Glutamatergic neuron (in vitro differentiated cells): ENCODE measurements at places on chromosomes 11 and 22. TPM values are rescaled to one million over a fixed set of nuclear protein-coding genes. Genes with fewer than 3 reads are reported as not detected.

GRCh38 chr11:911031-911889, 650 bp upstream of the CHID1 start:
- peak; percentile 68 for DNase-seq

- DNase-seq: no peak
Observed at GRCh38 chr11:69141742-69142141, 14.0 kb upstream of the SMIM38 start.

MPEG1 gene
- not detected for total RNA-seq

GAL3ST3 gene
- total RNA-seq: 2.4 TPM

GRCh38 chr22:37406441-37407235, 20.6 kb downstream of the ELFN2 start:
- no peak for DNase-seq

- no peak for DNase-seq
Observed at GRCh38 chr22:50246242-50247175, 1.7 kb upstream of the TUBGCP6 start.

DNA sequence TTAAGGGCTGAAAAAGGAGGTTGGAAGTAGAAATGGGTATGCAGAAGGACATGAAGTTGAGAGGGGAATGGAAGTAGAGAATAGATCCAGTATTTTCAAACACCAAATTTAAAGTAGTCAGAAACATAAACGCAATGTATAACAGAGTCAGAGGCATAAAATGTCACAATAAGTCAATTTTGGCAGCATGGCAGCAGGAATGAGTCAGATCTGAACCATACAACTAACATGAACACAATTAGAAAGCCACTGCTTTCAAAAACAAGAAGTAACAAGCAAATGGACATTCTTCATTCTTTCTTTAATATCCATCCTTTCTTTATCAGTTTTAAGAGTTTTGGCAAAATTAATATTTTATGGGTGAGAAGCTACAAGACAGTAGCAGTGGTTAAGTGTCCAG, 2.5 kb downstream of the CHORDC1 start:
- DNase-seq: no peak

DNA sequence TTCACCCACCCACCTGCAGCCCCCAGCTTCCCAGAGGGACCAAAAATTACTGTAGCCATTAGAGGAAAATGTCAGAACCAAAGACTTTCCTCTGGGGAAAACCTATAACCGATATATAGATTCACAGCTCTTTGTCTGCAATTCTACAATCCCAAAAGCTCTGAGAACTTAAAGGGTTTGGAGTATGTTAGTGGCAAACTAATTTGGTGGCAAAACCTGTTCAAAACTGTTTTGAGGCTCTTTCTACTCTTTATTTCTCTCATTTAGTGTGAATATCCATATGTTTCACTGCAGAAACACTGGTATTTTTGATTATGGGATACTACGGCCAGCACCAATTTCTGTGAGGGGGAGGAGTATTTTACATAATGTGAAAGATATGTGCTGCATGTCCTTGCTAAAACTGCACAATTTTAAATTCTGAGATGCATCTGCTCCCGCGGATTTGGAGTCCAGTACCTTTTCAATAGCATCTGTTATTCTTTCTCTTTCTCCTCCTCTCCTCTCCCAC, 87.5 kb upstream of the MTNR1B start:
- no peak for DNase-seq

- DNase-seq: no peak
Observed at GRCh38 chr22:36561291-36561811, 32.4 kb upstream of the EIF3D start.

- DNase-seq: peak; percentile 60
Observed at GRCh38 chr11:597166-597725, 18.5 kb downstream of the IRF7 start.

DNA sequence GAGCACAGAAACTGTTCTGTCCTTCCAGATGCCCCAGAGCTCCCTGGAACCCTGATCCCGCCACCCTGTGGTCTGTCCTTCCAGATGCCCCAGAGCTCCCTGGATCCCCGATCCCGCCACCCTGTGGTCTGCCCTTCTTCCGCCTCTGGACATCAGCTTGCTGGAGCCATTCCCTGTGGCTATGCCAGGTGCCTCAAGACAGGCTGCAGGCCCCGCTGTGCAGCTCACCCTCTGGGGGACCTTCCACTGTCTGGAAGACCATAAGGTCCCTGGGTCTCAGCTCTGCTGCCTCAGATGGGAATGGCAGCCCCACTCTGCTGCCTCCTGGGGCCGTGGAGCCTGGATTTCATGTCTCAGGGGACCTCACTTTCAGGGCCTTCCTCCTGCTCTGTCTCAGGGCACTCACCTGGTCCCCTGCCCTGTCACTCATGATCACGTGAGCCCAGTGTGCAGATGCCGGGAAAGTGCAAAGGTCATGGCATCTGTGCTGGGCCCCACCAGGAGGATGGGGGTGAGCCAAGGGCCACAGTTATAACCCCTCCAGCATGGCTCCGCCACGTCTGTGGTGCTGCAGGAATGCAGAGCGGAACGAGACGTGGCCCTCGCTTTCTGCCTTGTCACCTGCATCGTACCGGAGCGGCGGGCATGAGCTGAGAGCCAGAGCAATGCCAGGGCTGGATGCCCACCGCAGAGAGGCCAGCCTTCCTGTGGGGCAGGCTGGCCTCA, 1520.7 kb downstream of the BRD1 start:
- no peak for DNase-seq

DNA sequence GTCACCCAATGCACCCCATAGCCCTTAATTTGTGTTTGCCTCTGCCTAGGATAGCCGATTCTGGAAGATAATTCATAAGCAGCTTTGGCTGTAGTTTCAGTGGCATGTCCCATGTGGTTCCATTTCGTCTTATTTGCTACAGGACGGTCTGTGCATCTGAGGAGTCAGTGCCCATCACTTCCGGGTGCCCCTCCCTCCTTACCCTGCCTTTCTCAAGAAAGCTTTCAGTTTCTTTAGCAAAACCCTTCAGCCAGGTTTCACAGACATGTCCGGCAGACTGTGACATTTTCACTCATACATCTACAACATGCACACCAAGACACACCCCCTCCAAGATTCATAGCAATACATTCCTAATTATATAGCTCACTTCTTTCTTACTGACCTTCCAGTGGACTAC, 14.3 kb downstream of the TP53AIP1 start:
- DNase-seq: no peak

- no peak for DNase-seq
Observed at GRCh38 chr22:24496661-24497060, 1.5 kb downstream of the UPB1 start.

DNA sequence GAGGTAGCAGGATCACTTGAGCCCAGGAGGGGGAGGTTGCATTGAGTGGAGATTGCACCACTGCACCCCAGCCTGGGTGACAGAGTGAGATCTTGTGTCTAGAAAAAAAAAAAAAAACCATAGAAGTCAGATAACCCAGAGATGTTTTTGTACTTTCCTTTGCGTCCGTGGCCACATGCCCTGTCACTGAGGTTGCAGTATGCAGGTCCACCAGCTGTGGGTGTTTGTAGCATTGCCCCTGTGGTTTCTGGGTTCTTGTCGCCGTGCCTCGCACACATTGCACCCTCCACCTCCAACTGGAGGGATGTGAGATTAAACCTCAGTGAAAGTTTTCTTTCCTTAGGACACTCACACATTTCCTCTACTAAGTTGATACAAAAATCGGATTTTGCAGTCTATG, 70.3 kb downstream of the TNRC6B start:
- DNase-seq: no peak

DNA sequence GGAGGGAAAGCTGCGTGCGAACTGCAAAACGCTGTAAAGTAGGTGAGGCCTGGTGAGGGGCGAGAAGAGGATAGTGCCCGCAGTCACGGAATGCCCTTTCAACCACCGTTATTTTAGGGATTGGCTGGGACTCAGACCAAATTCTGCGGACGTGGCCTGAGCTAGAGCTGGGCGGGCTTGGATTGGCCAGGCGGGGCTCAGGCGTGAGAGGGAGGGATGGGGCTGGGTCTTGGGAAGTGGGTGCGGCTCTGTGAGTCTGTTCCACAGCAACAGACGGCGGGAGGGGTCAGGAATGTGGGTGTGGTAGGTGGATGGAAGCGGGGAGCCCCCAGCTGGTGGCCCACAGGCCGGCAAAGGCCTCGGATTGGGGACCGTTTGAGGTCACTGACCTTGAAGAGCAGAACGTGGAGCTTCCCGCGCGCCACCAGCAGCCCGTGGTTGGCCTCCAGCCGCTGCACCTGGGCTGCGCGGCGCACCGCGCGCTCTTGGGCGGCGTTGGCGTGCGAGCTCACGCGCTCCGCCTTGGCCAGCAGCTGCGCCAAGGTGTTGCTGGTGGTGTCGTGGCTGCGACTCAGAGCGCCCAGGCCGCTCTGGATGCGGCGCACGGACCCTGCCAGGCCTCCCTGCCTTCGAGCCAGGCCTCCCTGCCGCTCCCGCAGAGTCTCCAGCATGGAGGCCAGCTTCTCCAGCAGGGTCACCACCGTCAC, 444 bp downstream of the CAVIN3 start:
- DNase-seq: peak; percentile 60

CD248 gene
- 11.4 TPM for total RNA-seq
